ENCODE measurements at places on chromosomes 4 and X. TPM values are rescaled to one million over a fixed set of nuclear protein-coding genes. Genes with fewer than 3 reads are reported as not detected.

VCX3B gene
- not detected for total RNA-seq

DDX60 gene
- 12.9 TPM for total RNA-seq

ZCCHC12 gene
- total RNA-seq: 1.2 TPM

GRCh38 chrX:130902446-130902782 is 595 bp downstream of the ENOX2 start:
- no peak for DNase-seq

DNA sequence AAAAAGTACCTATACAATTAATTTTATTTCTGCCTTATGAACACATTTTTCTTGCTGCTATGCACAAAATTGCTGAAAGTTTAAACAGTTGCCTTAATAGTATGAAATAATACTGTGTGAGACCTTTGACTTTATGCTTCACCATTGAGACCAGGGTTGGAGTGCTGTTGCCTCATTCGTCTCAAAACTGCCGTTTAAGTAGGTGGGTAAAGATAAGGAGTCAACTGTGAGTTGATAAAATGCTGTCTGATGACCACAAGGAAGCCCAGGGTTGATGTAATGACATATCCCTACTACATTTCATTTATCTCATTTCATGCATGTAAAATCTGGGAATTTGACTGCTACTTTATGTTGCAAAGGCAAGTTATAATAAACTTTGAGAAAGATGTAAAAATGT is 23.4 kb downstream of the STK26 start:
- no peak for DNase-seq

DCAF16 gene
- total RNA-seq: 23.4 TPM

GRCh38 chr4:85391589-85392410 is 83.2 kb upstream of the ARHGAP24 start:
- DNase-seq: no peak

GRCh38 chrX:105314458-105314857 is 94.0 kb upstream of the TEX13A start:
- DNase-seq: no peak

DNA sequence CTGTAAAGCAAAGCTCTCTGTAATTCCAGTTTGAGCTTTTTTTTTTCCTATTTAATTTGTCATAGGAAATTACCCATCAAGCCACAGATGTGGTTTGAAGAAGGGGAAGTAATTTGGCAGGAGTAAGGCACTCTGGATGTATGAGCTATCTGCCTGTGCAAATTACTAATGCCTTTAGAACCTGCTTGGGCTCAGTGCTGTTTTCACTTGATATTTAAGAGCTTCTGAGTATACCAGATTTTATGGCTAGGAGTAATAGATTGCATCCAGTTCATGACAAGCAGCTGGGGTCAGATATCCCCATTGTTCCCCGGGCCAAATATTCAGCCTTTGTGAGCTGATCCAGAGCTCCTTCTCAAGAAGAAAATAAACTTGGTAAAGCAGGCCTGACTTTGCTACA is 89.1 kb downstream of the DCAF8L2 start:
- no peak for DNase-seq

DNA sequence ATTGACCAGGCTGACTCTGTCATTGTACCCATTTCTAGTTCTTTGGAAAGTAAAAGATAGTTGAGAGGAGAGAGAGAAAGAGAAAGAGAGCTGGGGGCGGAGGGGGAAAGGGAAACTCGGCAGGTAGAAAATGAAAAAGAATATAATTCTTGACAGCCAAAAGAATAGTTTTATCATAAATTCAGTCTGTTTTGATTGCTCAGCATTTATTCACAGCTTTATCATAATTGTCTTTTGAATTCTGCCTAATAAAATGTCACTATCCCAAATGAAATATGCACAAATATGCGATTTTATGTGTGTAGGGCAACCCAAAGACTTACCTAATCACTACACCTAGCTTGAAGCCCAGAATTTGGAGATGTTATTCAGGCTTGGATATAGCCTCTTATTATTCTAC is 1024.0 kb upstream of the PABPC4L start:
- DNase-seq: no peak

Measured in esophagus muscularis mucosa (tissue), 4 donors.